ENCODE measurements at places on chromosomes 4 and X.

GRCh38 chr4:37742149-37742548 is 56.0 kb upstream of the RELL1 start:
- peak; percentile 21 for DNase-seq

DNA sequence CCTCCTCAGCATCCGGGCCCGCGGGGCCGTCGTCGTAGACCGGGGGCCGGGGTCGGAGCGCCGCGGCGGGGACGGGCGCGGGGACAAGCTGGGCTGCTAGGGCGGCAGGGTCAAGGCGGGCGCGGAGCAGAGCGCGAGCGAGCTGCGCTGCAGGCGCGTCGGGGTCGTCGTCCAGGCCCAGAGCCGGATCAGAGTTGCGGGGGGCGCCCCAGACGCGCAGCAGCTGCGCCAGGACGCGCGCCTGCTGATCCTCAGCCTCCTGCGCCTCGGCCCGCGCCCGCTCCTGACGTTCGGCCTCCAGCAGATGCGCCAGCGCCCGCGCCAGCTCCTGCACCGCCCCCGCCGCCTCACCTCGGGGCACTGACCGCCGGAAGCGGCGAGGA is 3.5 kb downstream of the PCSK1N start:
- no peak for DNase-seq

- DNase-seq, result no peak
Measured at GRCh38 chrX:140949233-140949632, 53.2 kb upstream of the SPANXB1 start.

- DNase-seq, result peak; percentile 26
Measured at GRCh38 chr4:6470502-6471306, 1.7 kb downstream of the PPP2R2C start.

DNA sequence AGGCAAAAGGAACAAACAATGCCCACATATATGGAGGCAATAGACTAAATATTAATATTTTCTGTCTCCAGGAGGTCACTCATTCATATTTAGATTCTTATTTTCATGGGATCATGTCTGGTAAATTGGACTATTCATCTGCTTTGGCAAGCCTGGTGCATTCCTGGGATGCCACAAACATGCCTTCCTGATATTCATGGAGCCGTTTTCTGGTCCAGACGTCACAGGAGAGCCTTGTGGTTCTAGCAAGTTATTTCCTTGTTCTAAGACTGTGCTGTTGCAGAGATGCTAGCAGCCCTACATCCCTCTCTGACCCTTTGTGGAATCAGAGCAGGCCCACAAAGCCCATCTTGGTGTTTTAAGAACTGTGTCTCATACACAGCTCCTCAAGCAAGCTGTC is 16.1 kb upstream of the EXOSC9 start:
- peak; percentile 99 for DNase-seq

DNA sequence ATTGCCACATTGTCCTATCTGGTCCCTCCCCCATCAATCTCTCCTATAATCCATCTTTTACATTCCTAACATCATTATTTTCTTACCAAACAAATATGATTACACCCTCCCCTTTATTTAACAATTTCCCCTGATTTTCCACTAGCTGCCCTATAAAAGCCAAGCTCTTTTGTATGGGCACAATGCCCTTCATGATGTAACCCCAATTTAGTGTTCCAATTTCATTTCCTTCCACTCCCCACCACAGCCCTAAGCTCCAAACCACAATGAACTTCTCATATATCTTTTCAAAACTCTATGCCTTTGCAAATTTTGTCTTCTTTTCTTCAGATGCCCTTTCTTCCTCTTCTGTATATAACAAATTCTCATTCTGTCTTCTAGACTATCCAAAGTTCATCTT is 39.5 kb upstream of the PTPN13 start:
- no peak for DNase-seq

- no peak for DNase-seq
Measured at GRCh38 chr4:6044805-6045204, 26.6 kb upstream of the C4orf50 start.

- peak; percentile 41 for DNase-seq
Measured at GRCh38 chr4:168485156-168485910, 5.0 kb upstream of the DDX60L start.

DNA sequence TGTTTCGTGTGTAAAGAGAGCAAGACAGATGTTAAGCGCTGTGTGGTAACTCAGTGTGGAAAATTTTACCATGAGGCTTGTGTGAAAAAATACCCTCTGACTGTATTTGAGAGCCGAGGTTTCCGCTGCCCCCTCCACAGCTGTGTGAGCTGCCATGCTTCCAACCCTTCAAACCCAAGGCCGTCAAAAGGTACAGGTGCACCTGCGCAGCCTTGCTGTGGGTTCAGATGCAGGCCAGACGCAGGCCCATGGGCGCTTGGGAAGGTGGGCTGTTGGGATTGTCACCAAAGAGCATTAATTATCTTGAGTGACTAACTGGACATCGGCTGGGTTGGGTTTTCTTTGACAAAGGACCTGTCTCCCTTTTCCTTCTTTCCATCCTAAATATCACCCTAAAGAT is 55.4 kb downstream of the NELFA start:
- DNase-seq, result no peak

DNA sequence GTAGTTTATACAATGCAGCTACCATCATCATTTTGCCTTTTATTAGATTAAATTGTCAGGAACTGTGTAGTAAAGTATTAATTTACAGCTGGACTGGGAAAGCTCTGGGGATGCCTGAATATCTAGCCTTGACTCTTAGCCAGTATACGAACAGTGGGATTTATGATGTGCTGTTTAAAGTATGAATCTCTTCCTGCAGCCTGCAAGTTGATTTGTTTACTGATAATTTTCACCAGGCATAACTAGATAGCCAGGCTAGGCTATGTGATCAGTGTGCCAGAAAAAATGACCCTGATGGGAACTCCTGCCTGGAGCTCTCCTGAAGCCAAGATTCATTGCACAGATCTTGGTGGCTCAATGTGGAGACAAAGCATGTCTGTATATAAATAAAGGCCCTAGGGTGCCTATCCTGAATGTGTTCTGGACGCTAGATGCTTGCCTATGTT is 119.2 kb downstream of the SCLT1 start:
- DNase-seq, result no peak

GRCh38 chrX:107450823-107451509 is 1.5 kb downstream of the FRMPD3 start:
- no peak for DNase-seq

DNA sequence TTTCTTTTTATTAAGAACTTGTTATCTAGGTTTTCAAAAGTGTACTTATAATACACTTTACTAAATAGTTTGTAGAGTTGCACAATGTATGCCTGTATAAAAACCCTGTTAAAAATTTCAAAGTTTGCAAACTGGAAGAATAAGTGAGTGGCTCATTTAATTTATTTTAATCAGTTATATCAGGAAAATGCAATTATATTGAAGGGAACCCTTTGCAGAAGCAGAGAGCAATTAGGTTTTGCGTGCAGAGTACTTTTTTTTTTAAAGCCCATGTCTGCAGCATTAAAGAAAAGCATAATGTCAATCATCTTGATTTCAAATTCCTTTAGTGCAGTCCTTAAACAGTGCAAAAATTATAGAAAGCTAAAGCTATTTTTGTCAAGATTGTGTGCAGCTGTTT is 271.3 kb upstream of the LDB2 start:
- DNase-seq, result no peak

DNA sequence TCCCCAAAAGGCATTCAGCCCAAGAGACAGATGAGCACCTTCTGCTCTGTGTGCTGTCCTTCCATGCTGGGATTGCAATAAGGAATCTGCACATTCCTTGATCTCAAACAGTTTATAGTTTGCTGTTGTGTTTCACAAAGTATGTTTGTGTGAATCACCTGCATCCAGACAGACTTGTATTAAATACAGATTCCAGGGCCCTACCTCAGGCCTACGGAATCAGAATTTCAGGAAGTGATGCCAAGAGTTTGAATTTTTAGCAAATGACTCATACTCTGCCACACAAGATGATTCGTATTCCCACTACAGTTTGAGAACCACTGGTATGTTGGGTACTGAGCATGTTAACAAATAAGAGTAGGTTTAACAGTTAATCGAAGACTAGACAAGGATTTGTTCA is 7.0 kb downstream of the VAMP7 start:
- DNase-seq, result peak; percentile 80

DNA sequence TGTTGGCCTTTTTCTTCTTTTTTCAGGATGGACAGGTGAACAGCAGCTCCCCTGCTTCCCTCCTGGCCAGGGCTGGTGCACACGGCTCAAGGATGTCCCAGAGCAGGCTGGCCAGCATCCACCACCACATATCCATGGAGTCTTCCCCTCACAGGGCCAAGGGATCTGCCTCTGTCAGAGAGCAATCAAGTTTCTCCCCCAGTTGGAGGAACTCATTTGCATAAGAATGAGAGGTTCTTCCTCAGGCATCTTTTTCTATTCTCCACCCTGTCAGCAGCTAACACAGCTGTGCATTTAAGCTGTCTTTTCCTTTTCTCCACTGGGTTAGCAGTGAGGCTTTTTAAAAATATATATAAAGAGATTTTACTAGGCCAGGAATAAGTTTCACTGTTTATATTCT is 143.8 kb downstream of the ANAPC10 start:
- no peak for DNase-seq

- no peak for DNase-seq
Measured at GRCh38 chr4:93722446-93722845, 106.1 kb upstream of the ATOH1 start.

DNA sequence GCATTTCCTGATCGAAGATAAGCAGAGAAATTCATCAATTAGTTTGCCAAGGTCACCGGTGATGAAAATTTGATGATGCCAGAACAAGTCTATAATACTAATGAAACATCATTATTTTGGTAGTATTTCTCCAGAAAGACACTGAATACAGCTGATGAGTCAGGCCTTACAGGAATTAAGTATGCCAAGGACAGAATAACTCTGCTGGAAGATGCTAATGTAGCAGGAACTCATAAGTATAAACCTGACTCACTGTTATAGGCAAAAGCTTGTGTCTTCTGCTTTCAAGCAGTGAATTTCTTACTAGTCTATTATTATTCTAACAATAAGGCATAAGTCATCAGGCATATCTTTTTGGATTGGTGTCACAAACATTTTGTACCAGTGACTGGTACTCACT is 1825.1 kb upstream of the IGFBP7 start:
- no peak for DNase-seq

GRCh38 chr4:47686294-47686872 is 151.5 kb downstream of the CORIN start:
- DNase-seq, result peak; percentile 46

GRCh38 chrX:67777148-67777547 is 233.3 kb downstream of the AR start:
- DNase-seq, result no peak

DNA sequence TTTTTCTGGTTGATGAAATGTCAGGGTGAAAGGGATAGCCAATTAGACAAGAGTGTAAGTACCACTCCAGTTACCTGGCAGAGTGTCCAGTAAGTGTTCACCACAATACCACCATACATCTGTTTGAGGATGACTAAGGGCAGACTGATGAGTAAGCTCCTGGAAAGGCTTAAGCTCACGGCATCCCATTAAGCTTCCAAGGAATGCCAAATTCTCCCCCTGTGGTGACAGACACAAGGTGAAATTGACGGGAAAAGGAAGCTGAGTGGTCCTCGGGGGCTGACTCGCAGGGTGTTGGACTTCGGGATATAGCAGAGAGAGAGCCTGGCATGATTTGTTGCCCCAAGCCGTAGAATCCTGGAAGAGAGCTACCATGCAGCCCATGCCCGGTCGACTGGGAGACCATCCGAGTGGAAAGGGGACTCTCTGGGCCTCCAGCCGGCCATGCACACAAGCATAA is 7.6 kb upstream of the BST1 start:
- DNase-seq, result peak; percentile 96

GRCh38 chr4:102599455-102599854 is 98.3 kb downstream of the NFKB1 start:
- DNase-seq, result no peak

DNA sequence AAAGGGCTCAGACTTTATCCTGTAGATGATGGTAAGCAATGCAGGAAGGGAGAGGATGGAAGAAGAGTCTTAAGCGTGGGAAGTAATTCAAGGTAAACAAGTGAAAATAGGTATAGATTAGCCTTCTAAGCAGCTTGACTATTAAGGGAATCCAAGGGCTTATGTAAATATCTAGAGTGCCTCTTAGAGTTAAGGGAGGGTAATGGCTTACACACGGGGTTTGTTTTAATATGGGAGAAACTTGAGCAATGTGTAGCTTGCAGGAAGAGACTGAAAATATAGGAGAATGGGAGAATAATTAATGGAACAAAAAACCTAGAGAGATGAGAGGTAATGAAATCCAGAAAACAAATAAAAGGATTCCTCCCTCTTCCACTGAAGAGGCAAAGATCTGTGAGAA is 12.8 kb upstream of the SAP30 start:
- no peak for DNase-seq

GRCh38 chr4:121156822-121157769 is 7.0 kb downstream of the TNIP3 start:
- peak; percentile 17 for DNase-seq

DNA sequence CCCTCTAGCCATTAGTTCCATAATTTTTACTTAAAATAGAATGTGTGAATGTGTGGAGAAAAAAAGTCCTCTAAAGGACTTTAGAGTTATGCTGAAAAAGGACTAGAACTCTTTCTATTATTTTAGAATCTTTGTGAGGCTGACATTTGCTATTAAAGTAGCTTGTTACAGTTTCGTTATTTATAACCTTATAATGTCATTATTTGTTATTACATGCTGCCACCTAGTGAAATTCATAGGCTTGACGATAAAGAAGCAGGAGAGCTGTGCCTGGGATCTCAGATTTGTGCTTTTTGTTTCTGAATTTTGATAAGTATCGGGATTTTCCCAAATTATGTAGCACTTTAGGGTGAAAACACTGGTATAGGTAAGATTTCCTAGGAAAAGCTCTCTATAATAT is 38.5 kb upstream of the TAPT1 start:
- DNase-seq, result peak; percentile 55

GRCh38 chrX:47316276-47317025 is 53.9 kb upstream of the ZNF157 start:
- DNase-seq, result no peak

GRCh38 chr4:121562811-121563210 is 134.0 kb downstream of the ANXA5 start:
- DNase-seq, result no peak

DNA sequence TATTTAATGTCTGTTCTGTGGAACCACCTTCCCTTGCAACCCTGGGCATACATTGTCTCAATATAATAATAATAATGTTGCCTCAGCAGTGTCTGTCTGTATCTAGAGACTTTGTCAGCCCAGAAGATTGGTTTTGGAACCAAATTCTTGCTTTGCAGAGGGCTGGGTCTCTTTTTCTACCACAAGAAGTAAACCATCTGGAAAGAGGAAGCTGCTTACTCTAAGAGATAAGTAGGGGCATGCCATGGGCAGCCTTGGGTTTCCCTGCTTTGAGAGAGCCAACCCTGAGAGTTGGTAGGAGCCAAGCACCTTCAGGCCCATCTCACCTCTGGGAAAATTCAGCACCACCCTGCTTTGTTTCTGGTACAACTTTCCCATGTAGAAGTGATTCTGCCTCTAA is 27.0 kb downstream of the TMEM31 start:
- DNase-seq, result no peak

DNA sequence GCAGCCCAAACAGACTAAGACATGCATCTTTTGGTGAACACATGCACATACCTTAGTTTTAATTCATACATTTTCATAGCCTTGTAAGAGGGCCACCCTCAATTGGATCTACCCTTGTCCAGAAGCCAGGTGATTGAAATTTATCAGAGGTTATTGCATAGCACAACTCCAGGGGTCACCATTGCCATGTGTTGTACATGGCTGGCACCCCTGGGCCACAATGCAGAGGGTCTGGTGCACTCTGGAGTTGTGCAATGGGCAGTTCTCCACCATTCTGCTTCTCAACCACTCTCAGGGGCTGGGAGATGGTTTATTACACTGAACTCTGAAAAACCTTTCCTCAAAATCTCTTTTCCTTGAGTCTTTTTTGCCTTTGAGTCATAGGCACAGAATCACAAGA is 184.4 kb upstream of the CXorf66 start:
- no peak for DNase-seq

- DNase-seq, result no peak
Measured at GRCh38 chrX:149531599-149531998, 9.2 kb upstream of the EOLA1 start.

Data from fibroblast of skin of scalp (primary cell).